Fibroblast of mammary gland (primary cell): ENCODE measurements at places on chromosomes 7 and 10.

DNA sequence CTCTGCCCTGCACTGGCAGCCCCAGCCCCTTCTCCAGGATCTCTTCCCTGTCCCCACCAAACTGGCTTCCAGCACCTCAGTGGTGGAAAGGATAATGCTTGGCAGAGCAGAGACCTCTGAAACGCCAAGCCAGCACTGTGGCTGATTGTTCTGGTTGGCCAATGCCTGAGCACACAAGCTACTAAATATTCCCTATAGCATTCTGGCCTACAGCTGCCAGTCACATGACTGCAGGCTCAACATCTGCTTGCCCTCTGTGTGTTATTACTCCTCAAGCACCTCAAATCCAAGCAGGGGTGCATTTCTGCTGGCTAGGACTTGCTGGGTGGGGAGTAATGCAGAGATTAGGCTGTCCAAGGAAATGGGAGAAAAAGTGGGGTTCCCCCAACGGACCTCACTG is 6.1 kb downstream of the TBATA start:
- DNase-seq, result no peak

- peak; percentile 31 for DNase-seq
Observed at GRCh38 chr10:100184840-100185239, 989 bp downstream of the ERLIN1 start.

DNA sequence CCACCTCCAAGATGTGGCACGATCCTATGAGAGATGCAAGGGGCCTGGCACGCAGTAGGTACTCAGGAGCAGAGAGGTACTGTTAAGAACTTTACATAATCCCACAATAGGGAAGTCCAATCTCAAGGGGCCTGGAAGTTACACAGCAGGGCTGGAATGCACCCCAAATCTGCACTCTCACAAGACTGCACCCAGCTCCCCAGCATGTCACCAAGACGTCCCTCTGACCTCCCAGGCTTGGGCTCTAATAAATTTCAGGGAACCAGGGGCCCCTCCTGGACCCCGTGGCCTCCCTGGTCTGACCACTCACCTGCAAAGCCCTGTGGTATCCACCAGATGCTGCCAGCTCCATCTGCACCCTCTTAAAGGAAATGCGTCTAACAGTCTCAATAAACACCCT is 94.9 kb downstream of the OAT start:
- DNase-seq, result no peak

DNA sequence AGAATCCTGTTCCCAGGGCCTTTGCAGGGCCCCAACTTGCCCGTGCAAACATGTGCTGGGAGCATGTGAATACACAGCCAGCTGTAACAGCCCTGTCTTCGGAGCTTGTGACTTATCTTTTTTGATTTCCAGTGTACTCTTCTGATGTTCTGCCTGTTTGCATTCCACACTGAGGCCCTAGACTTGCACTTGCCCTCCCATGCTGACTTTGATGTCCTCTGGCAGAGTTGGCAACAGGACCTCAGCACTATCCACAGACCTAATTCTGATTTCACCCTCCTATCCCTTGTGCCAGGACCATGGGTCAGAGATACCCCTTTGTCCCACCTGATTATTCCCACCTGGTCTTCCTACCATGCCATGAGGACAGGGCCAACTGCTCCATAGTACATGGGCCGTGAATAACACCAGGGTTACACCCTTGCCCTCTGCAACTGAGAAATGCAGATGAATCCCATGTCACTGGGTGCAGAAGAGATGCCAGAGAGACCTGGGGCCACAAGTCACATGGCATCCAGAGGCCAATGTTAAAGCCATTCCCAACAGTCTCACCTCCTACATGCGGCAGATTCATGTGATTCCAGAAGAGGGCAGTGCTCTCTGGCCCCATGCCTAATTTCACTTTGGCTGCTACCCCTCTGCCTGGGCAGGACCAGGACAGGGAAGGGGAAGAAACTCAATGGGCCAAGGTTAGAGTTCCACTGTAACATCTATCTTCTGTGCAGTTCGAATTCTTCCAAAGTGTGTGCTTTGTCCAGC is 43.0 kb downstream of the SCRN1 start:
- peak; percentile 46 for DNase-seq

- DNase-seq, result no peak
Observed at GRCh38 chr7:91798425-91798824, 82.1 kb downstream of the MTERF1 start.

DNA sequence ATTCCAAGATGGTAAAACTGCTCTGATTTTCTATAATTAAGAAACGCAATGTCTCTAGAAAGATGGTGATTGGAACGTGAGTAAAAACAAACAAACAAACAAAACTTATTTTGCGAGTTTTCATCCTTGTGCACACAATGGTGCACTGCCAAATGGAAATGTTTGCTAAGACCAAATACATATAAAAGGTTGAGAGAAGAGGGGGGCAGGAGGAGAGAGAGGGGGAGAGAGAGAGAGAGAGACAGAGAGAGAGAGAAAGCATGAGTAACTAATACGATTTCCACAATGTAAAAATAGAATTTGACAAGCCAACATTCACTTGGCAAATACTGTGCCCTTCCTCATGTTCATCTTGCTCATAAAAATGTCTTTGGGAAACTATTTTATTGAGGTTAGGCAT is 375.4 kb downstream of the CNTNAP2 start:
- DNase-seq, result no peak

DNA sequence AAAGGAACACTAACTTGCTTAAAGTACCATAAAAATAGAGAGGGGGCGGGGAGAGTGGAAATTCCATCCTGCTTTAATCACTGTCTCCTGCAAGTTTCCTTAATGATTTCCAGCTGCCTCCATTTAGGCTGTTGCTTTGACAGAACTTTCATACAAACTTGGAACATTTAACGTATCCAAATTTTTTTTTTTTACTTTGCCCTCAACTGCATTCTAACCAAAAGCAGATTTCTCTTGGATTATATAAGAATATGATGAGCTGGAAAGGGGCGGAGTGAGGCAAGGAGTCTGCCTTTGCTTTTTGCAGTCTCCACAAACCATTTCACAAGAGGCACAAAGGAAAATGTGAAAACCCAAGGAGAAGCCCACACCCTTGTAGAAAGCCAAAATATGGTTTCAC is 46.6 kb upstream of the COL1A2 start:
- DNase-seq, result peak; percentile 98

DNA sequence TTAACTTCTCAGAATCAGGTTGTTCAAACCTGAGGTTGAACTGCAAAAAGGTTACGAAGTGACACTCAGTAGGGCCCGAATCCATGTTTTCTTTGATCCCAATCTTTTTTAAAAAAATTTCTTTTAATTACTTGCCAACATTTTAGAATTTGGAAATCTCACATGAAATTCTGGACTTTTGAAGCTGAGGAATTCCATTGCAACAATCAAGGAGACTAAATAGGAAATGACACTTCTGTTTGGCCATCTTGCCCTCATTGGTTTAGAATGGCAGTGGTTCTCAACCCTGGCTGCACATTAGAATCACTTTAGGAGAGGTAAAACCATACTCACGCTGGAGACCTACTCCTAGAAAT is 471 bp upstream of the TOMM7 start:
- no peak for DNase-seq

- DNase-seq, result no peak
Observed at GRCh38 chr7:75953931-75954330, 39.0 kb downstream of the POR start.

GRCh38 chr7:139242741-139243281 is 11.8 kb downstream of the UBN2 start:
- DNase-seq, result peak; percentile 81

GRCh38 chr10:96768136-96768535 is 47.8 kb upstream of the PIK3AP1 start:
- no peak for DNase-seq

DNA sequence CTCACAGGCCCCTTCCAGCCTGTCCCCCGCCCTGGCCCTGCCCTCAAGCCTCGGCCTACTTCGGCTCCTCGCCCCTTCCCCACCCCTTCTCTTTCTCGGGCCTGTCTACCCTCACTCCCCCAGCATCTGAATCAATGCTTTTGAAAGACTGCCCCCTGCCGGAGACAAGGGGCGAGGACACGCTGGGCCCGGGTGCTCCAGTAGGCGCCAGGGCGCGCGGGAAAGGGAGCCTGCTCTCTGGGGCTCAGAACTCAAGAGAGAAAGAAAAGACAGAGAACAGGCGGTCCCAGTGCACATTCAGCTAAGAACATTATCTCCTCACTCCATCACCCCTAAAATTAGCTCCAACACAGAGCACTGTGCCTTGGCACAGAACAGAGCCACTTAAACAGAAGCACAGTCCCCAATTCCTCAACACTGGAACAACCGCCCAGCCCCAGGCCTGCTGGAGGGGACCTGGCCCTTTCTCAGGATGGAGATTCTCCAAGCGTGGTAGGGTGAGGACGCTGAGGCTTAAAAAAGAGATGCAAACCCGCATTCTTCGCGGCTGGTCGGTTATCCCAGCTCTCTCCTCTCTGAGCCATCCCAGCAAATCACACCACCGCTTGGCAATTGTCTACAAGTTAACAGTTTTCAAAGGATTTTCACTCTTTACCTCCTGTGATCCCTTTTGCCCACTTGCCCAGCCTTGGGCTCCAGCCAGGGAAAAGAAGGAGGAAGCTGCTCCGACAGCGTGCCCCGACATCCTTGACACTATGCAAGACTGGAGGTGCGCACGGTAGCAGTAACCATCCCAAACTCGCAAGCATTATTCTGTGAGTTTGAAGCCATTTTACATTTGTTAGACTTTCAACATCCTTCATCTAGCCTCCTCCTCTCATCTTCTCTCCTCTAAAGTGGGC is 2.1 kb downstream of the GIGYF1 start:
- DNase-seq, result peak; percentile 70

DNA sequence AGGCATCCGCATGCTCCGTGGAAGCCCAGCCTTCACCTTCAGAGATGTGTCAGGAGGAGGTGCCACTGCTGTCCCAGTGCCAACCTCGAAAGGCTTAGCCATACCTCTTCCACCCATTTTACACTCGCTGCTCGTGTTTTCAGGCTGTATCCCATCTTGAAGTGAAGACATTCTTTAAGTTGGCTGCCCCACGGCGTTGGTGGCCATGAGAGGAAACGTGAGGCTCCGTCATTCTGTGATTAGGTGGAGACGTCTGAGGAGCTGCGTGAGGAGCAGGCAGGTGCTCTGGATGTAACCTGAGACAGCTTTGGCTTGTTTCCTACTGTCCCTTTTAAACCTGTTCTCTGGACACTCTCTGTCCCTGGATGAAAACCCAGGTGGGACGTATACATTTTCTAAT is 159.9 kb upstream of the RNF32 start:
- DNase-seq, result no peak

DNA sequence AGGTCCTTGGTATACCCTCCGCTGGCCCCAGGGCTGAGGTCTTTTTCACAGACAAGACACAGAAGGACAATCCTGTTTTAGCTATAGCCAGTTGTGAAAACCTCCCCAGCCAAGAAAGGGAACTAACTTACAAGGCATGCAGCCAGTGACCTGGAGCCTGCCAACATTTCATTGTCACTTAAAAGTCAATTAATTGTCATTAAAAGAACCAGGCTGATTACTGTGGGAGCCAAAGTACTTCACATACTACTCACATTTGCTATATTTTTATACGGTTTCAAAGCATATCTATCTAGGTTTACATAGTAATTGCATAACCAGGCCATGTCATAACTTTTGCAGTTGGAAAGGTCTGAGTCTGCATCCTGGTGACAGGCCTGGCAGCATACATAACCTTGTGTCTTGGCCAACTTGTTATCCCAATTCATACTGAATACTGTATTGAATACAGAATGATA is 31.1 kb downstream of the NRBF2 start:
- DNase-seq, result peak; percentile 38

GRCh38 chr10:88150339-88150738 is 286.9 kb downstream of the PTEN start:
- peak; percentile 87 for DNase-seq

DNA sequence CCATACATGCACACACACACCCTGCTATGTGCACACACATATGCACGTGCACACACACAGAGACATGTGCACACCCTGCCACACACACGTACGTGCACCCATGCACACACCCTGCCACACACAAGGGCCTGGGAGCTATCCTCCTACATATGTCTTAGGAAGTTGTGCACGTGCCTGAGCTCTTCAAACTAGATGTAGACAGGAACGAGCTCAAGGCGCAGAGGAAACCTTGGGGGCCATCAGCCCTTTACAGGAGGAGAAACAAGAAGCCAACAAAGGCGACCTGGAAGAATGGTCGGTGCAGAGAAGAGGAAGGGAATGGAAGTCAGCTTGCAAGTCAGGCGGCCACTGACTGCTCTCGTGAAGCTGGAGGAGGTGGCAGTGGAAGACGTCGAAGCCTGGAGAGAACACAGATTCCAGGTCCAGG is 58.7 kb downstream of the AOC1 start:
- DNase-seq, result no peak

GRCh38 chr10:109019001-109019424 is 904.3 kb downstream of the XPNPEP1 start:
- peak; percentile 12 for DNase-seq

- no peak for DNase-seq
Observed at GRCh38 chr10:58341947-58342346, 7.1 kb downstream of the UBE2D1 start.

DNA sequence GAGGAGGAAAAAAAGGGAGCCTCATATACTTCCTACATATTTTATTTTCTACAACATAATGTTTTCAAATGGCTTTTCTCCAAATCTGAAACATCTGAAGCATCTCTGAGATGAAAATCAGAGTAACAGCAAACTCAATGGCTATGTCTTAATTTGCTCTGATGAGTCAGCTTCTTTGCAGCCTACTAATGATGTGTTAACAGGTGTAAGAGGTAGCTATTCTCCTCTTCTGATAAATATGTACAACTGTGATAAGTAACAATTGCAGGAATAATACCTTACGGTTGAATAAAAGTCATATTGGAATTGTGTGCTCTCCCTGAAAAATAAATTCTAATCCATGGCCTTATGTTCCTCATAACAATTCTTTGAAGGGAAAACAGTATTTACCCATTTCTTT is 45.2 kb downstream of the GNAT3 start:
- DNase-seq, result no peak

DNA sequence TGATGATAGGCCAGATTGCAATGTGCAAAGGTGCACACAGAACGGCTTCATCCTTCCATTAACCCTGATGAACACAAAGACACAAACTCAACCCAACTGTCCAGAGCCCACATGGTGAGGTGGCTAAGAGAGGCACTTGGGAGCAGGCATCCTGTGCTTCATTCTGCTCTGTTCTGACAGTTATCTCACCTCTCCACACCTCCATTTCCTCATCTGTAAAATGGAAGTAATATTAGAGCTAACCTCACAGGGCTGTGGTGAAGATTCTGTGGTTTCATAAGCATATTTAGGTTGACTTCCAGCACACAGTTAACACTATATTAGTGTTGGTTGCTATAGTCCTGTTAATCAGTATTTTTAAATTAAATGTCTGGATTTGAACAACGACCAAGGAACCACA is 126.3 kb downstream of the TAX1BP1 start:
- no peak for DNase-seq

DNA sequence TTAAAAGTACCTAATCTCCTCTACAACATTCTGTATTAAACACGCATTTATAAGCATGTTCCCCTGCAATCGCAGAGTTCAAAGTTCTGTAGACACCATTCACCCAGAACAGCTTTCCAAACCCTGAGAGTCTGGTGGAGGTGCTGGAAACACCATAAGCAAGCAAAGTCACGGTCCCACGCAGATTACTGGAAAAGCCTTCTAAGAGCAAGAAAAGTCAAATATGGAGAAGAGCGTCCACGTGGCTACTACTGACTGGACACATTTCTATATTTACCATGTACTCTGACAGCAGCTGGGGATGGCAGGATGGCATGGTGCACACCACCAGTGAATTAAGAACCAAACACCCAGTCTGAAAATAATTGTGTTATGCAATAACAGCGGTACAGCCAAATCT is 97.7 kb downstream of the PARD3 start:
- no peak for DNase-seq

GRCh38 chr7:158821171-158822031 is 7.9 kb downstream of the ESYT2 start:
- peak; percentile 90 for DNase-seq

GRCh38 chr7:94697035-94697974 is 41.4 kb upstream of the SGCE start:
- DNase-seq, result peak; percentile 98
